Esophagus squamous epithelium (tissue), 5 donors: ENCODE measurements at places on chromosomes 4 and X. TPM values are rescaled to one million over a fixed set of nuclear protein-coding genes. Genes with fewer than 3 reads are reported as not detected.

TENM3 gene
- total RNA-seq = 1.7 TPM

F9 gene
- total RNA-seq = not detected

GRCh38 chr4:78162821-78163220 lies 105.7 kb downstream of the FRAS1 start:
- no peak overlapping the region for H3K4me3 ChIP-seq
- H3K4me1 ChIP-seq = no peaks in the 10 kb centered on the region
- DNase-seq = no peak
- H3K27ac ChIP-seq = no peak overlapping the region
- H3K36me3 ChIP-seq = no peaks in the 10 kb centered on the region
- H3K27me3 ChIP-seq = no peaks in the 10 kb centered on the region

DNA sequence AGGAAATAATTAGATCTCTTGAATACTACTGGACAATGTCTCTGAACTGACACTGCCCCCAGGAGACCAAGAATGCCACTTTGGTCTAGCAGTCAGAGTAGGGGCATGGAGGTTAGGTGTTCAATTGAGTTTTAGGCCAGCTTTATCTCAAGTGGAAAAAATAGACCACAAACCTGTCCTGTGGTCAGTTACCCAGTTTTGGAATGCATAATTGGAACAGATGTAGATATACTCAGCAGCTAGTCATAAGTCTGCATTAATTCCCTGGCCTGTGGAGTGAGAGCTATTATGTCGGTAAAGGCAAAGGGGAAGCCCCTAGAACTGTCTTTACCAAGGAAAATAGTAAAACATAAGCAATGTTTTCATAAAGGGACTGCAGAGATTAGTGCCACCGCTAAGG lies 587.7 kb downstream of the GLUD2 start:
- H3K4me1 ChIP-seq = no peaks in the 10 kb centered on the region
- no peaks in the 10 kb centered on the region for H3K27me3 ChIP-seq
- H3K4me3 ChIP-seq = no peak overlapping the region
- no peak overlapping the region for H3K27ac ChIP-seq
- no peaks in the 10 kb centered on the region for H3K36me3 ChIP-seq
- DNase-seq = no peak

DNA sequence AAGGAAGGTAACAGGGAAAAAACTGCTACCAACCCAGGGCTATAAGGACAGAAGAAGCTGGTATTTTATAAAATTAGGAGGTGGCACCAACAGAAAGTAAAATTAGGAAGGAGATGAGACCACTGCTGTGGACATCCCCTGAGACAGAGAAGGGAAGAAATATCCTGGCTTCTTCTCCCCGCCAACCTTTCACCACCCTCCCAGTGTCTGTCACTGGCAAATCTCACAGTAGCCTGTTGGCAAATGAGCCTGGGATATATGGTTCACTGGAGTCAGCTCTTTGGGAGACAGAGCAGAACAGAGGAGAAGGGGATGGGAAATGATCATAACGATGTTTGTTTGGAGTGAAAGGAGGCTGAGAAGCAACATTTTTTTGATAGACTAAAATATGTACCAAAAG lies 190.9 kb upstream of the PACRGL start:
- no peak overlapping the region for H3K27ac ChIP-seq
- H3K4me1 ChIP-seq = no peaks in the 10 kb centered on the region
- no peaks in the 10 kb centered on the region for H3K27me3 ChIP-seq
- no peak overlapping the region for H3K4me3 ChIP-seq

- no peaks in the 10 kb centered on the region for H3K27me3 ChIP-seq
- no peaks in the 10 kb centered on the region for H3K4me1 ChIP-seq
These were observed 1664.3 kb downstream of the C4orf33 start for GRCh38 chr4:130760246-130760645.

DNA sequence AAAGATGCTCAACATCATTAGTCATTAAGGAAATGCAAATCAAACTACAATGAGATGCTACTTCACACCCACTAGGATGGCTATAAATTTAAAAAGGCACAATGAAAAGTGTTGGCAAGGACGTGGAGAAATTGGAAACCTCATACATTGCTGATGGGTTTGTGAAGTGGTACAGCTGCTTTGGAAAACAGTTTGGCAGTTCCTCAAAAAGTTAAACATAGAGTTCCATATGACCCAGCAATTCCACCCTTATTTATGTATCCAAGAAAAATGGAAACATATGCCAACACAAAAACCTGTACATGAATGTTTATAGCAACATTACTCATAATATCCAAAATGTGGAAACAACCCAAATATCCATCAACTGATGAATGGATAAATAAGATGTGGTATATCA lies 101.3 kb upstream of the MAGEB10 start:
- DNase-seq = no peak
- no peaks in the 10 kb centered on the region for H3K36me3 ChIP-seq
- no peak overlapping the region for H3K4me3 ChIP-seq
- no peaks in the 10 kb centered on the region for H3K4me1 ChIP-seq
- no peaks in the 10 kb centered on the region for H3K27me3 ChIP-seq
- no peak overlapping the region for H3K27ac ChIP-seq
